ENCODE measurements at places on chromosomes 3 and 15.

GRCh38 chr3:95731753-95732152 lies 1082.6 kb upstream of the EPHA6 start:
- DNase-seq = no peak

GRCh38 chr3:179603321-179603720 lies 1.1 kb downstream of the MRPL47 start:
- no peak for DNase-seq

DNA sequence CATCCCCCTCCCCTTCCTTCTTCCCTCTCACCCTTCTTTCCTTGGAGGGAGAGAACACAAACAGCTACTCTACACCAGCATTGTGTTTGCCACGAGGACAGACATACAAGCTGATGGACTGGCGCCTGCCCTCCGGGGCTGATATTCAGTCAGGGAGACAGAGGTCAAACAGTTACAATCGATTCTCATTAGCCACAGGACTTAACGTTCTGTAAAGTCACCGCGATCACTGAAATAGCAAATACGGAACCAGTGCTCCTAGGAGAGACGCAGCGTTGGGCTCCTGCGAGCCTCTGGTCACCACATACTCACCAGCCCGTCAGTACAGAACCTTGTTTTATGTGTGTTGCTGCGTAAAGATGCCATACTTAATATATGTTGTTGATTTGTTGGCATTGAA lies 108.8 kb downstream of the LRRK1 start:
- no peak for DNase-seq

- DNase-seq = peak; percentile 27
Measured at GRCh38 chr3:69999140-70000027, at the start of gene SAMMSON. Gene SAMMSON (plus strand): TSS chr3:69999733.

DNA sequence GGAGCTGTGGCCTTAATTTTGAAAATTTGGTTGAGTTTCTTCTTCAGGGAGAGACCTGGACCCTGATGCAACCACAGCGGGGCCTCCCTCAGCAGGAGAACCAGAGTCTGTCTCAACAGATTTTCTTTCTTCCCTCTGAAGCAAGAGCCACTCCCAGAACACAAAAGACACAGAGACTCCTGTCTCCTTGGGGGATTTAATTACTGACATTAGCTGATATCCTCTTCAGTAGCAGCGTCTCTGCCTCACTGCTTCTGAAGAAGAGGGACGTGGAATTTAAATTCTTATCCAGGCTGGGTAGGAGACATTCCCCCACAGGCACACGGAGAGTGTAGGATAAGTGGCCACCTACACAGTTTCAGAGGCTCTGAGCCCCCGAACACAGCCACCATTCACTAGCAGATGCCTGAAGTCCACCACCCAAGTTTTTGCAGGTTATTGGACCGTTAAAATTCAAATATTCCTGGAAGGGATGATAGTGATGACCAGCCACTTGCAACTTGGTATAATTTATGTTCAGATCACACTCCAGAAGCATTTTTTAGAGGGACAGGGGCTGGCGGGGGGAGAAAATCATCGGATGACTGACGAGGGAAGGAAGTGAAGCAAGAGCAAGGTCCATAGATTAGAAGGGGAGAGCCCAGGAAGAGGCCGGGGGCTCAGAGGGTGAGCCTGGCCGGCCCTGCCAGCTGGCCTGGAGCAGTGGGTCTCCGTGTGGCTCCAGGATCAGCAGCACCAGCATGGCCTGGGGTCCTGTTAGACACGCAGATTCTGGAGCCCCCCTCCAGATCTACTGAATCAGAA lies 109.7 kb downstream of the BDH1 start:
- DNase-seq = no peak

GRCh38 chr15:76161153-76162035 lies 101.6 kb downstream of the TMEM266 start:
- DNase-seq = no peak

DNA sequence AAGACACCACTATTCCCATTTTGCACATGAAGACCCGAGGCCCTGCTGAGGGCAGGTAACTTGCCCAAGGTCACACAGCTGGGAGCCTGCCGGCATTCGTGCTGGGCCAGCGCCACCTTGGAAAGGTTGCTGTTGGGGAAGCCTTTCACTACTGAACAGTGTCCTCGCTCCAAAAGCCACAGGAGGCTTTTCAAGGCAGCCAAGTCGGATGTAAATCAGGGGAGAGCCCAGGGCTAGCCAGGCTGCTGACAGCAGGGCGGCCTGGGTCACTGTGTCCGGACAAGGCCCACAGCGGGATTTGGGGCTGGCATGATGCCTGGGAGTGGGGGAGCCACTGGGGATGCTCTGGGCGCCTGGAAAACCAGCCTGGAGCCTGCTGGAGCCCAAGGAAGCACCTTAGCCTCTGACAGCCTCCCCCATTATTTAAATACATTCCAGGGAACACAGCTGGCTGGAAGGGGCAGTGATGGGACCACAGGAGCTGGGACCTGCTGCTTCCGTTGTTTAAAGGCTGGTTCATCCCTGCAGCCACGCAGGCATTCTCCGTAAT lies 10.5 kb downstream of the SLC6A6 start:
- DNase-seq = no peak

DNA sequence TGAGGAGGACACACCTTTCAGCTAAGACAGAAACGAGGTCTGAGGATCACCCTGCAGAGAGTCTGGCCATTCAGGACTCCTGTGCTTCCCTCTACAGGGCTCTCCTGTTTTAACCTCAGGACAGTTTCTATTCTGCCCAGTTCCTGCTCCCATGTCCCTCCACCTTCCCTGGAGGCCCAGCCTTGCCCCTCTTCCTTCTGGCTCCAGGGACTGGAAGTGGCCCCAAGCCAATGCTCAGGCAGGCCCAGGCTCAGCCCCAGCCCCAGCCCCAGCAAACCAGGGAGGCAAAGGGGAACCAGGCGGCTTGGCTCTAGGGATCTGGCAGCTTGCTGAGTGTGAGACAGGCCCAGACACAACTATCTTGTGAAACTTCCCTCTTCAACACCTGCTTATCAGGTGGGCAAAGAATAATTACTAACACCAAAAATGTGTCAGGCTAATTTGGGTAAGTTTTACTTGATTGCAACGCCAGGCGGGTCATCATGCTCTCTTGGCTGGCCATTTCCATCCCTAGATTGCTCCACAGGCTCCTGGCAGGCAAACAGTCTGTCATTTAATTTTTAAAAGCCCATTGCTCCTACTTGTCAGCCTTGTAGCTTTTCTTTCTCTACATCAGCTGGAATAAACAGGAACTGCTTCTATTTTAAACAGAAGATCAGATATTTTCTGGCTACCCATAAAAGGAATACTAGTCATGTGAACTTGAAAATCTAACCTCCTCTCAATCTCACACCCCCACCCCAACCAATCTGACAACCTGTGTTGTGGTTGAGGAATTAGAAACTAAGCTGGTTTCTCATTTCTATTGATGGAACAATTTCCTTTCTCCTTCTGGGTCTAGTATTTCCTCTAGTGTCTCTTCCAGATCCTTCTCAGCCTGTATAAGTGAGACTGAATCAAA lies 33.5 kb downstream of the UPK1B start:
- no peak for DNase-seq

DNA sequence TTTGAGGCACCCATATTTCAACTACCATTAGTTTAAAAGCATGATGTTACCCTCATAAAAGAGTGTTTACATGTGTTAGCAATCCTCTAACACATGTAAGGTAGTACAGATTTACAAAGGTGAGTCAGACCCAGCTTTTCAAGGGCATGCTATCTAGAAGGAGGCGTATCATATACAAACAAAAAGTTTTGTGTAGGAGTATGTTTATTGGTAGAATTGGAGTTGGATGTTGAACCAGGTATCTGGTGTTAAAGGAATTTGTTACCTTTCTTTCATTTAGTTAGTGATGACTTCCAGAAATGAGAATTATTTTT lies 2.4 kb downstream of the HACD3 start:
- no peak for DNase-seq

DNA sequence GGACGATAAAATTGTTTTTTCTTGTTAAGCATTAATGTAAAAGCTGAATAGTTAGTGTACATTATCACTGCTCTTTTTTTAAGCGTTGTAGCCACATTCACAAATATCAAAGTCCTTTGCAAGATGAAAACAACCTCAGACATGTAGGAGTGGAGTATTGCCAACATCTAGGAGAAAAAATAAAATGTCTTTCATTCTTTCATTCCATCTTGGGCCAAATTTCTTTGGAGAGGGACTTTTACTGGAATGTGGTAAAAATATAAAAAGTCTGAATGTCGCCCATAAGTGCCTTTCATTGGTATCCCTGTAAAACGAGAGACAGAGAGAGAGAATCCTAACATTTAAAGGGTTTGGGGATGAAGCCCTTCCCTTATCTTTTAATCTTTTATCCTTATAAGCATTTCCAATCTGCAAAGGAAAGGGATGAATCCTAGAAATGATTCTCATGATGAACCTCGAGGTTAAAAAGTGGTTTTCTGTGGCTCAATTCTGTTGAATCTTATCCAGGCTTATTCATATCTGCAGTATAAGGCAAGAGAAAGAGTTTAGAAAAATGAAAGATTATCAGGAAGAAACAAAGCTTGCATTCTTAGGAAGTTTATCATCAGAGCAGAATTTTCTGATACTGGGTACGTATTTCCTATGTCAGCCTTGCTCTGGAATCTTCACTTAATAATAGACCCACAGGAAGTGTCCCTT lies 1031.7 kb downstream of the MCTP2 start:
- DNase-seq = no peak

DNA sequence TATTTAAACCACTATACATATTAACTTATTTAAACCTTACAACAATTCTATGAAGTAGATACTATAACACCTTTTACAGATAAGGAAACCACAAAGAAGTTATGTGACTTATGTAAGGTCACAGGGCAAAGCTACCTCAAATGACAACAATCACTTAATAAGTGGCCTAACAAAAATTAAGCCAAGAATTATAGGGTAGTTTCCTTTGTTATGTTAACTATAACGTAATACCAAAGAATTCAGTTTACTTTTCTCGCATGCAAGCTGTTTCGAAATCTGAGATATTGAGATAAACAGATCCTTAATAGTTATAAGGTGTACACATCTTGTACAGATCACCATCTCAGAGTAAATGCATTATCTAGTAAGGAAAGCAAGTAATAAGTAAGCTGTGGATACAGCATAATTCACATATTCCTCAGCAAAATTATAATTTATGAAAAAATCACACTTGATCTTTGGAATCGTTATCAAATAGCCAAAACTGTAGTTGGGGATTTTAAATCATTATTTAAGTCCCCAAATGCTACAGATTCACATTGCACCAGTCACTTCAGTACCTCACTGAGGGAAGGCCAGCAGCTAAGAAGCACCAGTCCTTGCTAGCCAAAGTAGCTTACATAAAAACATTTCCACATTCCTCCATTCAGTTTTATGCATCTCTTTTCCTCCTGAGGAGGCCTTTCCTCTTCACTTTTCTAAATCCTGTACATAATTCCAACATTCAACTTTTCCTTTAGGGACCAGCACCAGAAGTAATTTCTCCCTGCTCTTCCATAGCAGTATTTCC lies 226.8 kb downstream of the TBC1D5 start:
- DNase-seq = no peak

DNA sequence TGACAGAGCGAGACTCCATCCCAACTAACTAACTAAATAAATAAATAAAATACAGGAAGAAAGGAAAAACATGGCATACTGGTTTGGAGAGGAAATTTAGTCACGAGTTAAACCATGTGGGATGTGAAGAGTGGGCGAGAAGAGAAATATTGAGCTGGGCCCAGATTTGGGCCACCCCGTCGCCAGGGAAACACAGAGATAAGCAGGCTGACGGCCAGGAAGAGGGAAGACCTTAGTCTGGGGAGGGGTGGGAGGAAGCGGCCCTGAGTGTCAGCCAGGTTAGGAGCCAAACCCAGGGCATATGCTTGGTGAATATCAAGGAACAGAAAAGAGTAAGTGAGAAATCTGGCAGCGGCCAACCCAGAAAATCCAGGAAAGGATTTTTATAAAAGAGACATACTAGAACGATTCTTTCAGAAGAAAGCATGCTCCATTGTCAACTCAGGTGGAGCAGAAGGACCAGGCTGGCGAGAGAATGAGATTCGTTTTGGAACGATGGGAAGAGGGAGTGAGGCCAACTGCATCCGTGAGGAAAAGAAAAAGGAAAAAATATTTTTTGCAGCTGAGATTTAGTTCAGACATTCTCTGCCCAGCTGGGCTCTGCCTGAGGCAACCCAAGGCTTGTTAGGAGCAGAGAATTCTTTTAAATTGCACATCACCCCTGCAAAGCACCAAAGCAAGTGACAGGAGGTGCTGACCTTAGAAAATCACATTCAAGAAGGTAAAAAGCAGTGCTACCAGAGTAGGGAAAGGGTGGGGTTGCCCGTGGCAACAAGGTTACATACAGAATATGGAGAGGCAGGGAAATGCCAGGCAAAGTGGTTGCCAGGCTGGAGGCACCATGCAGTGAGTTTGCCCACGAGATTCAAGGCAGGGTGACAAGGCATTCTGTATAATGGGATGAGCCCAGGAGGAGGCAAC lies 59.3 kb upstream of the RAD18 start:
- peak; percentile 38 for DNase-seq

DNA sequence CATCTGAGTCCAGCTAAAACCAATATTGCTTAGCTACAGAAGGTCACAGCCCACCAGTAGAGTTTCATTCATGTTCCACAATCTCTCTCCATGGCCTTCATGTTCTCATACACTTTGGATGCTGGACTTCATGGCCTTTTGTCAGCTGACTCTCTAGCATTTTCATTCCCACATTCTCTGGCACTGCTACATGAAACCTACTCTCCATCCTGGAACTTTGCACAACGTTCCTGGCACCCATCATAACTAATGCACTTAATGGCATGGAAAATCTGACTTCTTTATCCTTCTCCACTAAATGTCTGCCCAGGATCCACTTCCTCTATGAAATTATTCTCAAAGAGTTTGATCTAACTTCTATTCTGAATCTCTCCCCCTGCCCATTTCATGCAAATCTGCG lies 56.9 kb downstream of the SLC9A9 start:
- no peak for DNase-seq

DNA sequence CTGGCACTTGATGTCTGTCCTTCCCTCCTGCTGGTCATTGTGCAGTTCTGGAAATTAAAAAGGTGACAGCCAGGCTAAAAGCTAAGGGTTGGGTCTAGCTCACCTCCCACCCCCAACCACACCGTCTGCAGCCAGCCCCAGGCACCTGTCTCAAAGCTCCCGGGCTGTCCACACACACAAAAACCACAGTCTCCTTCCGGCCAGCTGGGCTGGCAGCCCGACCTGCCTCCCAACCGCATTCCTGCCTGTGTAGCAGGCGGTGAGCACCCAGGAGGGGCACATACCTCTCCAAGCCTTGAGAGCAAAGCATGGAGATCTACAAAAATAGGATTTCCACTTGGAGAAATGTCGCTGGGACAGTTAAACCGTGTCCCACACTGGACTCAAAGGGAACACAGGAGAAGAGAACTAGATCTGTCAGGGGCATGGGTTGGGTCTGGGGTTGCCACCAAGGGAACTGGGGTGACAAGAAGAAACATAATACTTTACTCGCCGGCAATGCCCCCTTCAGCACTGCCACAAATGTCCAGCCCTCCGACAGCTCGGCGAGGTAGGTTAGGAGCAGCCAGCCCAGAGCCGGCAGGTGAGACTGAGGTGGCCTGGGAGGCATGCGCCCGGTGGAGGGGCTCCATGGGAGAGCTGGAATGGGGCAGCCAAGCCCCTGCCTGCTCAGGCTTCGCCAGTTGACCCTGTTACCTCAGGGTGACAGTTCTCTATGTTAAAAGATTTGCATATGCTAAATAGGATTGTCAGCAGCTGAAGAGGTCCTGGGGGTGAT lies 52.2 kb downstream of the EXOG start:
- DNase-seq = no peak
